CD4-positive, alpha-beta memory T cell (primary cell): ENCODE measurements at places on chromosomes 1 and 21. TPM values are rescaled to one million over a fixed set of nuclear protein-coding genes. Genes with fewer than 3 reads are reported as not detected.

Gene OR10R2
- not detected for total RNA-seq

GRCh38 chr1:176119549-176119948 is 87.5 kb downstream of the COP1 start:
- no peak for DNase-seq

DNA sequence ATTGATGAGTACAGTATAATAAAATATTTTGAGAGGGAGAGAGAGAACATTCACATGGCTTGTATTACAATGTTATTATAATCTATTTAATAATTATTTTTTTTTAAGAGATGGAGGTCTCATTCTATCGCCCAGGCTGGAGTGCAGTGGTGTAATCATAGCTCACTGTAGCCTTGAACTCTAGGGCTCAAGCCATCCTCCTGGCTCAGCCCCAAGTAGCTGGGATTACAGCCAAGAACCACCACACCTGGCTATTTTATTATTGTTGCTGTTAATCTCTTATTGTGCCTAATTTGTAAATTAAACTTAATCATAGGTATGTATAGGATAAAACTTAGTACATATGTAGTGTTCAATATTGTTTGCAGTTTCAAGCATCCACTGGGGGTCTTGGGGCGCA is 57.8 kb downstream of the HS2ST1 start:
- DNase-seq: no peak

Gene PRDX6
- total RNA-seq: 69.9 TPM

DNA sequence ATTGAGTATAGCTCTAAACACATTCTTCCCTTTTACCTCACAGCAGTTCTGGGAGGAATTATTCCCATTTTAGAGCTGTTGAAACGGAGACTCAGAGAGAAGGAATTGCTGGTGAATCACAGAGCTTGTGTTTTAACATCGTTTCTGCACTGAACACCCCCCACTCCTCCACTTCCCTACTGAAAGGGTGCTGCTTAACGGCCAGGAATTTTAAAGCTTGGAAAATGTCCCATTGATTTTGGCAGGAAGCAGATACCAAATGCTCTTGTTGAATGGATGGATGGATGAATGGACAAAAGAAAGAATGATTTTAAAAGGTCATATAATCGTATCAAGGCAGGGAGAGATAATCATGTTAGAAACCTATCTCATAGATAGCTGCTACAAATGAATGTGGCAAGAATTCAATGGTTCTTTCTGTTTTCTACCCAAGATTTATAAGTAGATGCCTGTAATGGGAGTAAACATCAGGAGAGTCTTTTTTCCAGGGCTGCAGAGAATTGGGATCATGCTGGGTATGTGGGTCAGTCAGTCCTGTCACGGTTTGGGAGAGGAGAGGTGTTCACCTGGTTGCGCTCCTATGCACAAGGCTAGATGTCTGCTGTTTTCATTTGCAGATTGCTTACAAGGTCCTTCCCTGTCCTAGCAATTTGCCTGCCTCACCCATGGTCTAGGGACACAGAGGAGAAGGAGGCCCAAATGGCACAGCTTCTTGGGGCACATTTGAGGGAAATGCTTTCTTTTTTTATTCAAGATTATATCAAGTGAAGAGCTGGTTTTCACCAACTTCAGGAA is 19.0 kb downstream of the FAM163A start:
- no peak for DNase-seq

- no peak for DNase-seq
Measured at GRCh38 chr21:38840456-38841300, 34.9 kb downstream of the ETS2 start.

- DNase-seq: no peak
Measured at GRCh38 chr1:118978914-118979701, 9.0 kb downstream of the TBX15 start.

DNA sequence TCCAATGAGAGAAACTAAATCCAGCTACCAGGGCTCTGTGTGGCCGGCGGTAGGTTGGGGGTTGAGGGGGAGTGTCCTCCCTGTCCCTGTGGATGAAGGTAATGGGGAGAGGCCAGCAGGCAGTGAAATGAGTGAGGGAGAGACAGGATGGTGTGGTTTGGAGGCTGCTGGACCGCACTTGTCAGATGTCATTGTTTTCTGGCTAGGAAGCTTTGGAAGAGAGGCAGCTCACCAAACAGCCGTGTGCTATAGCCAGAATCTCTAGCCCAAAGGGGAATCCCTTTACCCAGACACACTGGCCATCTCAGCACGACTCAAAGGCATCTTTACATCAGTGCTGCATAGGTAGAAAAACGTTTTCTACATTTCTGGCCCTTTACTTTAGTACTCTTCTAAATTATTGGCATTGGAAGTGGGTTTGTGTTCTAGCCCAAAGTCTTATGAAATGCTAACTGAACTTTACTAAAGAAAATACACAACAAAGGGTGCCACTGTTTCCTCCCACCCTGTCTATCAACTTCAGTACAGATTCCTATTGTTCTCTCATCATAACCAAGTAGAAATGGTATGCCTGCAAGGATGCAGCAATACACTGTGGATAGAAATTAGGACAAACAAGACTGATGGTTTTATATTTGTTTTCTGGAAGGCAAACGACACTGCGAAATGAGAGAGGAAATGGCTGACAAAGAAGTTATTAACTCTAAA is 95.9 kb upstream of the COA6 start:
- DNase-seq: no peak

Gene RGS8
- not detected for total RNA-seq

Gene LMX1A
- total RNA-seq: not detected

DNA sequence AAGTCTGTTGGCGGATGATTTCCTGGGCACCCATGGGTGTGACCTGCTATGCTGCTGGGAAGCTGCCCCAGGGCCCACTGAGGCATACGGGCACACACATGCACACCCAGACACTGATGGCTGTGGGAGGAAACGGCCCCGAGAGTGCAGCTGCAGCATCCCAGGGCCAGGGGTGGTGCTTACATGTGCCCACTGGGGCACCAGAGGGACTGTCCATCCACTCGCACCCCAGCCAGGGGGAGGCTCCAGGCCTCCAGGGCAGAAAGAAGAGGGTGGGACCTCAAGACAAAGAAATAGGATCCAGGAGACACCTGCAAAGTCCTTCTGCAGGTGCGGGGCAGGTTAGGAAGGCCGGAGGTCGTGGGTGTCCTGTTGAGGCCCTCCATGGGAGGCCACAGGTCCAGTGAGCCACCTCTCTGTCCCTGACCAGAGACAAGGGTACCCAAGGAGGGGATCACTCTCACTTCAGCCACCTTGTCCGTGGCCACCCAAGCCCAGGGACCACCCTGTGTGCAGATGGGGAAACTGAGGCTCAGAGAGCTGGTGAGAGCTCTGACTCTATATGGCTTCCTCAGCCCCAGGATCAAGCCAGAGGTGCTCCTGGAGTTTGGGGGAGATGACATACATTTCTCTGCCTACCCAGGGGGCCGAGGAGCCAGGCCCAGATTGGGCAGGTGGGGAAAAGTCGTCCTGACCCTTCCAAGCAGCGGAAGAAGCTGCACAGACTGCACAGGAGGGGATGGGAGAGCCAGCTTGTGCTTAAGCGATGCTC is 57.1 kb downstream of the WNT9A start:
- no peak for DNase-seq

Gene NTRK1
- not detected for total RNA-seq

Gene ADGRL4
- not detected for total RNA-seq

DNA sequence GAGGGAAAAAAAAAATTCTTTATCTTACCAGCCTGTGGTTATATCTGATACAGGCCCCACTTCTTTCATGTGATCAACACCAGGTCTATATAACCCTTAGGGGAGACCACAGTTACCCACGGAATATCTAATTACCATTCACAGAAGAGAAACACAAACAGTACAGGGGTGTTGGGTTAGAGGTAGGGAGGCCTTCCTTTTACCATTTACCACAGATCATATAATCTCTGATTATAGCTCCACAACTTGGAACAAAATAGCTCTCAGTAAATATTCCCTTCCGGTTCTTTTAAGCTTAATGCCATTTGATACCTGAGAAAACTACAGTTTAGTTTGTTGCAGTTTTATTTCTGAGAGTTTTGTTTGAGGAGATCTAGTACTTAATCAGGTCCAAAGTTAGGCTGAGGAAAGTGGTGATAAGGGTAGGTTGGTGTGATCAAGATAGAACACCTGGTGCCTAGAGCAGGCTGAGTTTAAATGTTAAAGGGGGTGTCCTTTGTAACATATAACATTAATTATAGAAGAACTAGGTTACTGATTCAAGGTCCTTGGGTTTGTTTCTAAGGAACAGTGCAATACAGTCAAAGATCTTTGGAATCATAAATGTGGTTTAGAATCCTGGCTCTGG is 14.1 kb downstream of the EPB41 start:
- peak; percentile 30 for DNase-seq

Gene GPN2
- 37.0 TPM for total RNA-seq

GRCh38 chr1:217333939-217334338 is 297.0 kb downstream of the GPATCH2 start:
- no peak for DNase-seq

DNA sequence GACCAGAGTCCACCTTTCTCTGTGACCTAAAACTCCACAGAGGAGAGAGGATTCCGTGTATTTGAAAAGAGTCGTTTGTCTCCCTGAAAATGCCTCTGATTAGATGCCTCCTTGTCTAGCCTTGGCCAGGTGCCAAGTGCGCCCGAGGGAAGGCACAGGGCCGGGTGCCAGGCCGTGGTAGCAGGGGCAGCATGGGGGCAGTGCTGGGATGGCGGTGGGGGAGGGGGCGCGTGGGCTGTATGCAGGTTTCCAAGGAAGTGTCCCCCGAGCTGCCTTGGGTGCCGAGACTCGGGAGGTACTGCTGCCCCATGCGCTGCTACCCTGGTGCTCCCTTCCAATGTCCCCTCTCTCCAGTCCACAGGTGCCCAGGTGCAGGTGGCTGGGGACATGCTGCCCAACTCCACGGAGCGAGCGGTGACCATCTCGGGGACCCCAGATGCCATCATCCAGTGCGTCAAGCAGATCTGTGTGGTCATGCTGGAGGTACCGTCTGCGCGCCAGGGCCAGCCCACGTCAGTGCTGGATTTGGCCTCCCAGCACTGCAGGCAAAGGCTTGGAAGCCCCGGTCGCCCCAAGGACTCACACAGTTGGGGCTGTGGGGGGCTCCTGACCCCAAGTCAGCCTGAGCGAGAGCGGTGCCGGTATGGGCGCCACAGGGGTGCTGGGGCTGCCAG is 70.9 kb upstream of the COL6A1 start:
- DNase-seq: no peak

Gene BNIPL
- 8.3 TPM for total RNA-seq

Gene SCNM1
- total RNA-seq: 61.4 TPM

Gene MAP3K7CL
- 10.3 TPM for total RNA-seq

DNA sequence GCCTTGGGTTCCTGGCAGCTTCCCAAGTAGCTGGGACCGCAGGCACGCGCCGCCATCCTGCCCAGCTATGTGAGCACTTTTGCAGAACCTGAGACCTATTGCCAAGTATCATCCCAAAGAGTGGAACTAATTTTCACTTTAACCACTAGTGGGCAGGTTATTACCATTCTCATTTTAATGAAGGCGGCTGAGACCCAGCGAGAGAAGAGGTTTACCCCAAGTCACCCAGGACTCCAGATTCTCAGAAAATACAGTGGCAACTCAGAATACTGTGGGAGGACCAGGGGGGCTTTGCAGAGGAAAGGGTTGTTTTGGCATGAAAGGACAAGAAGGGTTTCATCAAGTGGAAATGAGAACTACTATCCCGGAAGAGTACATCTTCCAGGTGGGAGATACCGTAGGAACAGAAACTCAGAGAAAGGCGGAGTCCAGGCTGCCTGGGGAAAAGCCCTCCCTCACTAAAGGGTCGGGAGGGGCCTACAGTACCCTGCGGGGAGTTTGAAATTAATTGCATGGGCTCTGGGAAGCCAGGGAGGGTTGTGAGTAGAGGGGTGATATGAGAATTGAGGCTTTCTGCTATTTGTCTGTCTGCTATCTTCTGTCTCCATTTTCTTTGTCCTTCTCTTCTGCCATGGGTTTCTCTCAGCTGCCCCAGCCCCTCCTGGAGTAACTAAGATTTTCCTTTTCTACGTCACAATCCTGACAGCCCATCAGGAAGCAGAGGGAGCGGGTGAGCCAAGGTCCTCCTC is 7.2 kb upstream of the SEMA4A start:
- peak; percentile 72 for DNase-seq

Gene PPFIA4
- total RNA-seq: 1.5 TPM

Gene FMO4
- 2.7 TPM for total RNA-seq

Gene AGMAT
- 3.3 TPM for total RNA-seq

Gene HPDL
- 0.32 TPM for total RNA-seq

DNA sequence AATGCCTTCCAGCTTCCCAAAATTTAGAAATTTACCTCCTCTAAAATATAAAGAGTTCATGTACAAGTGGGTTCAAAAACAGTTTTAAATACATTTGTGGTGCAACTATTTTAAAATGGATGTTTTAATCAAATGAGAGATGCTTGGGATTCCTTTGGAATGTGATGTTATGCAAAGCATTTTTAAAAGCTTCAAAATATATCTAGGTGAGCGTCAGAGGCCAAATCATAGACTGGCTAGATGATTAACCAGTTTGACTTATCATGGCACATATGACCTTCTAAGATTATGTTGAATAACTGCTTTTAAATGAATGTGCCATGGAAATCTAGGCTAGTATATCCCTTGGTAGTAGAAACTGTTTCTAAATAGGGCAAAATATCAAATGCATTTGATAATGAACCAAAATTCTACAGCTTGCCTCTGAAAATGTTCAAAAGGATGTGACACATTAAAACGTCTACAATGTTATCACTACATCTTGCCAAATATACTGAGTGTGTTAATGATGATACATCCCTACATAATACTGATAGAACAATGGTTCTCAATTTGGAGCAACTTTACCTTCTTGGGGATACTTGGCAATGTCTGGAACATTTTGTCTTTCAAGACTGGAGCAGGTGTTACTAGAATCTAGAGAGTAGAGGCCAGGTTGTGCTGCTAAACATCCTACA is 650.9 kb upstream of the ADGRL2 start:
- no peak for DNase-seq

DNA sequence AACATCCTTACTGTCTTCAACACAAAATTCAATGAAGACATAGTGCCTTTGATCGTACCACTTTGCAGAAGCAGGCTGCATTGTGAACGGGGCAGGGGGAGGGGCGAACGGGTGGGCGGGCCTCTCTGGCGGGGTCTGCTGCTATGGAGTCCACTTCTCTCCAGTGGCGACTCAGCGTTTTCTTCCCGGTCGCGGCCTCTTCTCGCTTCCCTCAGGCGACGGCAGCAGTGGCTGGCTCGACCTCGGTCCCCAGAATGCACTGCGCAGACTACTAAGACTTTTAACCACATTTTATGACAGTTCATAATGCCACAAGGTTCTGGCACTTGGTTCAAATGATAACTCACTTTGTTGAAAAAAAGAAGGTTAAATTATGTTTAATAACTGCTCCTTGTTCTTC is 21.2 kb downstream of the GBP2 start:
- no peak for DNase-seq
